ENCODE measurements at places on chromosomes 4 and X.

- no peak for DNase-seq
These were observed 191.2 kb upstream of the BMP3 start for GRCh38 chr4:80839281-80839680.

DNA sequence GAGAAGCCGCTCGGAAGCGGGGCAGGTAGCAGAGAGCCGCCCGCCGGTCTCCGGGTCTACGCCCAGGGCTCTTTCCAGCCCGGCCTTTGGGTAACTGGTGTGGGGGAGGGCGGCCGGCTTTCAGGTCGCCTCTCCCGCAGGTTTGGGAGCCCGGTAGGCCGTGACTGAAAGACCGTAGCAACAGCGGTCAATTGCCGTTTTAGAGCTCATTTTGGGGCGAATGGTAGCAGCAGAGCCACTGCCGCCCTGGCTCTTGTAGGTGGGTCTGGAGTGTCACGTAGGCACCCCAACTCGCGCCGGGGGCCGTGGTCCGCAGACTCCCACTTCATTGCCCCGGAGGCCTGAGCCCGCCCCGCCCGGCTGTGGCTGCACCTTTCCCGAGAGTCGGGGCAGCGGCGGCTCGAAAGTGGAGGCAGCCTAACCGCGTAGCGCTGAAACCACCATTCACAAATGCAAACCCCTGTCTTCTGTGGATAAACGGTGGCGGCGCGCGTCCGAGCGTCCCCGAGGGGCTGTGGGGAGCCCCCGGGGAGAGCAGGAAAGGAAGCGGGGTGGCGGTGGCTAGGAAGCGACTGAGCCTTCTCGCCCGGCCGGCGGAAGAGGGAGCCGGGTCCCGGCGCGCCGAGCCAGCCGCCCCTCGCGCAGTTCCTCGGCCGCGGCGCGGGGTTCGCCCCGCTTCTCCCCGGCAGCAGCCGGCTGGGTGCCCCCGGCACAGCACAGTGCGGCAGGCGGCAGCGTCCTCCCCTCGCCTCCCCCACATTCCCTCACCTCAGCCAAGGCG, 2185.1 kb upstream of the TENM3 start:
- no peak for DNase-seq

DNA sequence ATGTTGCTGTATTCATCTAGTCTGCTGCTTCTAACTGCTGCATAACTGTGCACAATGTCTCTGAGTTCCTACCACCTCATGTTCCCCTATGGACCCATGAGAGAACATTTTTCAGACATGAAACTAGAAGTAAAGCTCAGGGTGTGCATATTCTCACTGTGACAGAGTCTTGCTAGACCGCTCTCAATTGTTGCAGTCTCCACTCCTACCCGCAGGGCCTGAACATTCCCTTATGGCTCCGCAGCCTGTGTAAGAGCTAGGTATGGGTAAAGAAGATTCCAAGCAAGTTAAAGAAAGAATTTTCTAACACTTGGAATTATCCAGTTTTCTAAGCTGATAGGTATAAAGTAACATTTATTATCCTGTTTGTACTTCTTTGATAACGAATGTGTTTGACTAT, 5.4 kb downstream of the OCIAD2 start:
- no peak for DNase-seq

DNA sequence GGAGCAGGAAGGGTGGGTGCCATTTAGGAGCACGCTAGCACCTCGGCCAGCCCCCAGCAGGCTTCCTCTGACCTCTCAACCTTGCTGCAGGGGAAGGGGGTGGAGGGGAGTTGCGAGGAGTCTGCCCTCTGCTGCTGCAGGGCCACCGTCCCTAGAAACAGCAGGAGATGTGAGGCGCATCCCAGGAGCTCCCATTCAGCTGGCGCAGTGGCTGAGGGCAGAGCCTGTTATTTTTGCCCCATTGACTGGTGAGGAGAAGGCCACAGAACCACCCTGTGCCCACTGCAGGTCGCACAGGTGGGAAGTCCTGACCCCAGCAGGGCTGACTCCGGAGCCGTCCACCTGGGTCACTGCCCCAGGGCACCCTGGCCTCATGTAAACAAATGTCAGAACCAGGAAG, 8.0 kb downstream of the PDE6B start:
- DNase-seq, result no peak

DNA sequence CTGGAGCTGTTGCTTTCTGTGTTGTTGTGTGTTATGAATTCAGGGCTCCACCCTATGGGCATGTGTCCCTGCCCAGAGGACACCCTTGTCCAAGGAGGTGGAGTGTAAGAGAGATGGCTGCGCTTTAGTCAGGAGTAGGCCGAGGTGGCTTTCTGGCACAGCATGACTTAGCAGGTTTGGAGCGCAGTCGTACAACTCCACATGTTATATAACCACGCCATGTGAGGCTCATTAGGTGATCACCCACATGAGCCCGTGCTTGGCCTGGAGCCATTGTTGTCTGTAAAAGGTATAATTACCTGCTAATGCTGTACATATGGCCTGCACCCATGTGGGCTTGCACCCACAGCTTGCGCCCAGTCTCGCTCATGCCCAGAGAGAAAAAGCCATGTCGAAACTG, 15.8 kb upstream of the ANAPC4 start:
- no peak for DNase-seq

GRCh38 chr4:7037425-7037824, 5.7 kb upstream of the TADA2B start:
- DNase-seq, result no peak

GRCh38 chr4:8547108-8547911, 32.9 kb upstream of the GPR78 start:
- DNase-seq, result no peak

DNA sequence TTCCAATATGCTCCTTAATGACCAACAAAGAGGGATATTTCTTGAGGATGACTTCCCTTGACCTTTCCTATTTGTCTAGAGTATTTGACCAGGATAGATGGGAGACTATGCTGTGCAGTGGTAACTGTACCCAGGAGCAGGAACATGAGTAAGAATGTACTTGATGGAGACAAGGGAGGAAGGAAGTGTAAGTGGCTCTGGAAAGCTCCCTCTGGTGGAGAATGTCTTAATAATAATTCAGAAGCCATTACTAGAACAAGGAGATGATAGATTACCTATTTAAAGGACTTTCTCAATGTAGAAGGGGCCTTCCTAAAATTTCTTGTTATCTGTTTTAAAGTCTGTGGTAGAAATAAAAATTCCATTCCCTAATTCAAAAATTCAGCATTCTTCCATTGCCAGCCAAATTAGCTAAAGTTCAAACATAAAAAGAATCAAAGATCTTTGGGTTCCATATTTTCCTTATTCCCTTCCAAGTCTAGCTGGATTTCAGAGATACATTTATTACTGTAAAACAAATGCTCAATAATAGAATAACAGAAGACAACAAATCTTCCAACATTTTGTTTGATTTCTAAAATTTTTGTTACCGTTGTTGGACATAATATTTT, 83.8 kb downstream of the GRID2 start:
- DNase-seq, result no peak

DNA sequence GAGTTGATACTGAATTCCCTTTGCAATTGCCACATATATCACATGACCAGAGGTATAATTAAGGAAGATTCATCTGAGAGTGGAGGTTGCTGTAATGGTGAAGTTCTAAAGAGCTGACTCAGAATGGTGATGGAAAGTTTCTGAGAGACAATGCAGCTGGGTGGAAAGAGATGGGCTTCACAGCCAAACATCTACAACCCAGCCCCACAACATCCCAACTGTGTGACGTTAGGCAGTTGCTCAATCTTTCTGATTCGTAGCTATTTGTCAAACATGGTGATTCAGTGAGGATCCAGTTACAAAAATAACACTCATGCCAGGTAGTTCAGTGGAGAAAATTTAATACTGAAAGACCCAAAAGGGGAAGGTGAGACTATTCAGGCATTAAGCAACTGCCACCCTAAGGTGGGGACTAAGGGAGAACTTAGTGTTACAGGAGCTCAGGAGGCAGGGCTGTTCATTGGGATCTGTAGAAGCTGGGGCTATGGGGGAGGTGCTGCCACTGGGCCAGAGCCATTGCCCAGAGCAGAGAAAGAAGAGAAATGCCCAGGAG, 6.9 kb upstream of the AFF1 start:
- no peak for DNase-seq

- DNase-seq, result peak; percentile 24
These were observed 999 bp upstream of the CTBP1 start for GRCh38 chr4:1249731-1250526.

- no peak for DNase-seq
These were observed 1.0 kb downstream of the SLITRK4 start for GRCh38 chrX:143634663-143635455.

GRCh38 chr4:45363931-45364330, 637.6 kb upstream of the GNPDA2 start:
- DNase-seq, result no peak

GRCh38 chr4:122666527-122667245, 45.8 kb upstream of the IL21 start:
- DNase-seq, result no peak

Measured in stimulated activated CD8-positive, alpha-beta memory T cell treated with anti-CD3 and anti-CD28 coated beads, Interleukin-4, amount 100 ng/mL, for 4 hours (primary cell).